ENCODE measurements at places on chromosomes 4 and X.

GRCh38 chrX:13128104-13128503 lies 83.7 kb upstream of the FAM9C start:
- peak overlapping the region; percentile 33 for H3K27ac ChIP-seq
- no peak for DNase-seq
- no peaks in the 10 kb centered on the region for H3K27me3 ChIP-seq
- H3K4me1 ChIP-seq: peaks cover 55% of the 10 kb centered on the region
- no peak overlapping the region for H3K4me3 ChIP-seq
- H3K36me3 ChIP-seq: no peaks in the 10 kb centered on the region

- H3K27ac ChIP-seq: peak overlapping the region; percentile 21
- peaks cover 23% of the 10 kb centered on the region for H3K4me1 ChIP-seq
- H3K36me3 ChIP-seq: no peaks in the 10 kb centered on the region
- no peaks in the 10 kb centered on the region for H3K27me3 ChIP-seq
These were observed 129.8 kb downstream of the SORBS2 start for GRCh38 chr4:185682236-185682635.

- no peak overlapping the region for H3K27ac ChIP-seq
- H3K4me1 ChIP-seq: peaks cover 46% of the 10 kb centered on the region
- H3K36me3 ChIP-seq: no peaks in the 10 kb centered on the region
- DNase-seq: no peak
- peak overlapping the region; percentile 41 for H3K4me3 ChIP-seq
These were observed 644.4 kb downstream of the TRIML1 start for GRCh38 chr4:188783606-188784160.

- DNase-seq: no peak
- H3K27me3 ChIP-seq: peaks cover 9% of the 10 kb centered on the region
- peaks cover 6% of the 10 kb centered on the region for H3K4me1 ChIP-seq
- H3K27ac ChIP-seq: no peak overlapping the region
- no peak overlapping the region for H3K4me3 ChIP-seq
- no peaks in the 10 kb centered on the region for H3K36me3 ChIP-seq
These were observed 202.6 kb upstream of the GYPA start for GRCh38 chr4:144342949-144343760.

DNA sequence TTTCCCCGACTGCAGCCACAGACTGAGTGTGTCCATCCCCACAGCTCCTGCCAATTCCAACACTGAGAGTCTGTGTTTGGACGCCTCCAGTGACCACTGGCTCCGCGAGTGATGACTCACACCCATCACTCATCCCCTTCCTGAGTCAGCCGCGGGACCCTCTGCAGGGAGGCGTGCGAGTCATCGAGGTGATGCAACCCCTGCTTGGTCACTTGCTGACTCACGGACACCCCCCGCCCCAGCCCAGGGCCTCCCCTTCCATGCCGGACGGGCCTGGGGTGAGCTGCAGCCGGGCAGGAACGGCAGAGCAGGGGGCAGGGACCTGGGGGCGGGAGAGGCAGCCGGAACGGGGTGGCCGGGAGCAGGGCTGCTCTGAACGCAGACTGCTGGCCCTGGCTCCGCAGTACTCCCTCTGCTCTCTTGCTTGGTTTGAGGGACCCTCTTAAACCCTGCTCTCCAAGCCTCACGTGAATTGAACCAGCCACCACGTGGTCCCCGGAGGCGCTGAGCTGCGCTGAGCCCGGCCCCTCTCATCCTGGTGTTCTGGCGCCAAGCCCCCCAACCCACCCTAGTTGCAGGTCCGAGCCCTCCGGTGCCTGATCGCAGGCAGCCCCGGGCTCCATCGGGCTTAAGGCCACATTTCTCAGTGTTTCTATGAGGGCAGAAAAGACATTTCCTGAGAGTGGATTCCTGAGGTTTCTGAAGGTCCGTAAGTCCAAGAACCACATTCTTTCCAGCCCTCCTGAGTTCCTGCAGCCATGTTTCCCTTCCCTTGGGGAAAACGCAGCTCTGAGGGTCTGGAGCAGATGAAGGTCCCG lies 32.4 kb downstream of the FGFRL1 start:
- DNase-seq: peak; percentile 99
- H3K4me1 ChIP-seq: peaks cover 39% of the 10 kb centered on the region
- H3K27me3 ChIP-seq: peaks cover 7% of the 10 kb centered on the region
- H3K36me3 ChIP-seq: no peaks in the 10 kb centered on the region
- H3K27ac ChIP-seq: peak overlapping the region; percentile 92

DNA sequence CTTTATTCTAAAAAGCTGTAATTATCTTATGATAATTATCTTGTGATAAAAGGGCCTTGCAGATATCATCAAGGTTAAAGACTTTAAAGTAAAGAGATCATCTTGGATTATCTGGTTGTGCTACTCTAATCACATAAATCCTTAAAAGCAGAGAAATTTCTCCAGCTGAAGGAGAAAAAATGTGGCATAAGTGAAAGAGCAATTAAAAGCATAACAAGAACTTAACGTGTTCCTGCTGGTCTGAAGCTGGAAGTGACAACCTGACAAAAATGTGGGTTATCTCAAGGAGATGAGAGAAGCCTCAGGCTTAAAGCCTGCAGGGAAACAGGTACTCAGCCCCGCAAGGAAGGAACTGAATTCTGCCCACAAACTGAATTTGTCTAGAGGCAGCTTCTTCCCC lies 449.1 kb upstream of the NDST4 start:
- no peaks in the 10 kb centered on the region for H3K4me1 ChIP-seq
- no peak for DNase-seq
- H3K27ac ChIP-seq: no peak overlapping the region

Measured in HFFc6 (cell line).